Naive thymus-derived CD8-positive, alpha-beta T cell (primary cell): ENCODE measurements at places on chromosomes 2 and 18. TPM values are rescaled to one million over a fixed set of nuclear protein-coding genes. Genes with fewer than 3 reads are reported as not detected.

GRCh38 chr2:48369971-48370370 is 160.0 kb upstream of the STON1 start:
- H3K27ac ChIP-seq: peak overlapping the region; percentile 67
- H3K4me3 ChIP-seq: no peak overlapping the region
- H3K36me3 ChIP-seq: peaks cover 68% of the 10 kb centered on the region
- no peaks in the 10 kb centered on the region for H3K27me3 ChIP-seq

DNA sequence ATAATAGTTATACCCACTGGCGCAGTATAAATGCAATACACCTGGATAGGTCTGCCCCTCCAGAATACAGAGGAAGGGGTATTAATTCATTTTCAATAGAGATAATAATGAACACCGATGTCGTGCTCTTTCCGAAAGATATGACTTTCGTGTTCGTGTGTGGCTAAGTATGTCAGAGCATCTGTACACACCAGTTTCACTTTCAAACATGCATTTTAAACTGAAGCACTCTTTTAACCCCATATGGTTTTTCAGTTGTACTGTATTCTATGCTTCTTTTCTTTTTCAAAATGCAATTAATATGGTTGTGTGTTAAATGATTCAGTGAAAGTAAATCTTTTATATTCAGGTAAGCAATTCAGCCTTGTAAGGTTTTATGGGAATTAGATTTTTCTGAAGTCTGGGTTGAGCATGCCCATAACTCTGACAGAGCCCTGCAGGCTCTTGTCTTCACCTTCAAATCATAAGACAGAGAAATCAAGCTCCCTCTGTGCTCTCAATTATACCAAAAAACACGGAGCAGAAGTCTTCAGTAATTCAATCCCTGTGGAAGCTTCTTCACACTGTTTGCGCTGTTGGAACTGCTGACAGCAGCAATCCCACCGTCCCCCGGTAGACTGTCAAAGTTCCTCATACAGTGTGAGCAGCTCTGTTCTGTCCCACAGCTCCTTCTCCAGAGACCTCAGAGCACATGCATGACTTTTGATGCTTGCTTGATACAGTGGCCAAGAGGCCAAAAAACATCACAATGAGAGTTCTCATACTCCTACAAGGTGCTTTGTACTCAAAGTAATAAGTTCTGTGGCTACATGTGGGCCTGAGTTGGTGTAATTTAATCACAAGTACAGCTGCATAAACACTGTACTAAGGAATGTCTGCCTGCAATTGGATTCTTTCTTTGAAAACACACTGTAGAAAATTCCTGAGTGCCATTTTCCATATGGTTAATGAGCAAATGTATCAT is 186.8 kb downstream of the ZNF521 start:
- H3K36me3 ChIP-seq: no peaks in the 10 kb centered on the region
- peaks cover 9% of the 10 kb centered on the region for H3K4me1 ChIP-seq
- no peak overlapping the region for H3K27ac ChIP-seq

DNA sequence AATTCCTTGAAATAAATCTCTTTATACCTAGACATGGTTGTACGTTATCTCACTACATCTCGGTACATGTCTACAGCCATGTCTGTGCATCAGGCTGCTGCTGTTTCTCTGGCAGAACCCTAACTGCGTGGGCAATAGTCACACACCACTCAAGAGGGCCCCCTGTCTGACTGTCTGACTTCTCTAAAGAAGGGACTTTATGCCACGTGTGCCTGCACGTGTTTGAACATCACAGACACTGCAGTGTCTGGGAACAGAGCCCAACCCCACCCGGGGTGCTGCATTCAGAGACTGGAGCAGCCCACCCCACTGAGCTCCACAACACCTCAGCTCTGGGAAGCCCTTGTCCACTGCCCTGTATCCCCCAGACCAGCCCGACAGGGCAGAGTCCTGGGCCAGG is 55.0 kb downstream of the KIF1A start:
- DNase-seq: no peak
- no peak overlapping the region for H3K27ac ChIP-seq
- H3K27me3 ChIP-seq: no peaks in the 10 kb centered on the region
- no peaks in the 10 kb centered on the region for H3K4me1 ChIP-seq

Gene POMC
- 7.3 TPM for total RNA-seq

Gene TRAK2
- 36.5 TPM for total RNA-seq
